ENCODE measurements at places on chromosomes 3 and 15. TPM values are rescaled to one million over a fixed set of nuclear protein-coding genes. Genes with fewer than 3 reads are reported as not detected.

Gene SLC51B
- total RNA-seq, result not detected

Gene WDR93
- total RNA-seq, result not detected

Gene CCDC9B
- total RNA-seq, result 12.4 TPM

Gene DUOX1
- total RNA-seq, result not detected

Gene CTXN2
- not detected for total RNA-seq
